Left kidney (tissue), 8 donors: ENCODE measurements at places on chromosomes 3 and 15.

- DNase-seq = no peak
Observed at GRCh38 chr3:76010252-76010651, 224.9 kb upstream of the ZNF717 start.

- DNase-seq = no peak
Observed at GRCh38 chr3:177251755-177252154, 54.5 kb upstream of the TBL1XR1 start.

GRCh38 chr3:160538895-160539294 is 26.5 kb downstream of the KPNA4 start:
- no peak for DNase-seq

DNA sequence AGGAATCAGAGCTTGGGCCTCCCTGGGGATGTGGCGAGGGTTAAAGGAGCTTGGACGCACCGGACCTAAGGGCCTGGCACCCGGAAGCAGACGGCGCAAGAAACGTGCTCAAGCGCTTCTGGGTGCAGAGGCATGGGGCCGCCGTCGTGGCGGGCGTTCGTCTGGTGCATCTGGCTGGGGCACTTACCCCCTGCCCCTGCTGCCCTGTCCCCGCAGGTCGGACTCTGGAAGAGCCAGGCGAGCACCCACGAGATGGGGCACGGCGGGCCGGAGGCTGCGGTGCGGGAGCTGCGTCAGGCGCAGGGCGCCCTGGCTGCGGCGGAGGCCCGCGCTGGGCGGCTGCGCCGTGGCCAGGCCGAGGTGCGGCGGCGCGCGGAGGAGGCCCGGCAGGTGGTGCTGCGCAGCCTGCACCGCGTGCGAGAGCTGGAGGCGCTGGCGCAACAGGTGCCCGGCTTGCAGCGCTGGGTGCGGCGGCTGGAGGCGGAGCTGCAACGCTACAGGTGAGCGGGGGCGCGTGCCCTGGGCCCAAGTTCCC is 2.5 kb downstream of the EFCC1 start:
- no peak for DNase-seq

- peak; percentile 75 for DNase-seq
Observed at GRCh38 chr3:10015461-10015904, 10.8 kb upstream of the FANCD2 start.

DNA sequence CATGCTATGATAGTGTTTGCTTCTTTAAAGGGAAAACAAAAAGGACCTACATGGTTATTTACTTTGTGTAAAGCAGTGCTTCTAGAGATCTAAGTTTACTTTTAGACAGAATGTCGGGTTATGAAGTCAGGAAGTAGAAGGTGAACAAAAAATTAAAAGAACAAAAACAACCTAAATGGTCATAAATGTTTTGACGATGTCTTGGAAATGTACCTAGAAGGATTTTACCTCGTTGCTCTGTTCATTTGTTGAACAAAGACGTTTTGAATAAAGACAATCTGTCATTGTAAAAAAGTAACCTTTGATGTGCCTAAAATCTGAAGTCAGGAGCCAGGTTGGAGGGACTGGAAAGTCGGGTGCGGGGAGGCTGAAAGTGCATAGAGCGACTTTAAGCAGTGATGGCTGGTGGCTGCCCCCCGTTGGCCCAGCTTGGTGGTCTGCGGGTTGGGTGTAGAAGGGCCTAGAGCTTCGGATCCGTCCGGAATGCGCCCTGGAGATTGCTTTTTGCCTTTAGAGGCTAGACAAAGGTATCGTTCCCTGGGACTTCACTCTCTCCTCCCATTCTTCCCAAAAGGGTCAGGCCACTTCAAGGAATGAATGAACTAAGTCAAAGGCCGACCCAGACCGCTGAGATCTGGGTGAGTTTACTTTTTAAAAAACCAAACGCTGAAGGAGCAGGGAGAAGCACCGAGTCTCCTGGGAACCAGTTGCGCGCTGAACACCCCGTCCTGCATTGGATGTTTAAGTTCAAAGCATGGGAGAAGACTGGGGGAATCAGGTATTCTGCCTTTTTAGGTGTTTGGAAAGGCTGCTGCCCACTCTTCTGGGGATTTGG is 2.1 kb downstream of the SOX14 start:
- no peak for DNase-seq

GRCh38 chr3:12796171-12797123 is at the start of gene CAND2:
Gene CAND2 (plus strand): TSS chr3:12796680. CDS start chr3:12796721, 41 bp downstream.
- peak; percentile 68 for DNase-seq

DNA sequence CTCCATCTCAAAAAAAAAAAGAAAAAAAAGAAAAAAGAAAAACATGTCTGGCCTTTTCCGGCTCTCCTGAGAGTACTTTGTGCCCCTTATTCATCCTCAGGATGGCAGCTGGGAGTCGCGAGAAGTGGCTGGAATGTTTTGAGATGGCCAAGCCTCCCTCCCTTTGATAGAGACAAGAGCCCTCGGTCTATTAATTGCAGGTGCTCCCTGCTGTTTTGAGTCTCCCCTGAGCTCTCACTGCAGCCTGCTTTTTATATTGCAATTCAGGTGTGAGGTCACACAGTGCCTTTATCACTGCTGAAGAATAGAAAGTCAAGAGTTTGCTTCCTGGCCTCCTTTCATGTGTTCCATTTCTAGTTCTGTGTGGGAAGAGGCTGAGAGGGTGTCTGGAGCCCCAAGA is 10.9 kb downstream of the CA12 start:
- no peak for DNase-seq

DNA sequence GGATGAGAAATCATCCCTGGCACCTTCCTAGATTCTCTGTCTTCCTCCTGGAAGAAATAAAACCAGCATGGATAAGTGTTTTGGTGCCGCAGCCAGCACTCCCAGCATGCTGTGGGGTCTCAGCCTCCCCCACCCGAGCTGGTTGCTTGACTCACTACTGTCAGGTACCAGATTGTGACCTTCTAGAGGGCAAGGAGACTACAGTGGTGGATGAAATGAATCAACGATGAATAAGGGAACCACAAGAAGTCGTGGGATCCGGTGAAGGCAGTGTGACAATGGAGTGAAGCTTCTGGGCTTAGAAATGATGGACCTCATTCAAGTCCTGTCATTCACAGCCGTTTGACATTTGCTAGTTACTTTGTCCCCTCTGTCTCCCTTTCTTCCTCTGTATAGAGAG is 50.2 kb upstream of the SLCO3A1 start:
- no peak for DNase-seq

- no peak for DNase-seq
Observed at GRCh38 chr3:179091113-179091512, 19.5 kb upstream of the ZMAT3 start.

- DNase-seq = no peak
Observed at GRCh38 chr15:101126618-101127505, 125.0 kb downstream of the CHSY1 start.

GRCh38 chr15:80252121-80252518 is at the start of gene CTXND1:
Gene CTXND1 (minus strand): TSS chr15:80252213. CDS start chr15:80201949, 50,264 bp downstream.
- DNase-seq = no peak

DNA sequence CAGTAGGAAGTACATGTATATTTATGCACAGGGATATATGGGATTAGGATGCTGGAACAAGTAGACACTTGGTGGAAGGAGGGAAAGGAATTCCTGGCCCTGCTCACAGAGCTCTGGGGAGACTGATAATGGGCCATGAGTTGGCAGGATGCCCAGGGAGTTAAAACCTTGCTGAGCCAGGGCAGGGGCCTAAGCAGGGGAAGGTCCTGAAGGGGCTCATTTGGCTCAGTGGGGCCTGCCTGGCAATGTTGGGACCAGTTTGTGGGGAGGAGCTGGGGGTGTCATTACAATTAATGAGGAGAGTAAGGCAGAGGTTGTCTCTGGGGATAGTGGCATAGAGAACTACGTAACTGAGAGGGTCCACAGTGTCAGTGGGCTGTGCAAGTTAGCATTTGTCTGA is 124.2 kb upstream of the ADPGK start:
- DNase-seq = peak; percentile 42

DNA sequence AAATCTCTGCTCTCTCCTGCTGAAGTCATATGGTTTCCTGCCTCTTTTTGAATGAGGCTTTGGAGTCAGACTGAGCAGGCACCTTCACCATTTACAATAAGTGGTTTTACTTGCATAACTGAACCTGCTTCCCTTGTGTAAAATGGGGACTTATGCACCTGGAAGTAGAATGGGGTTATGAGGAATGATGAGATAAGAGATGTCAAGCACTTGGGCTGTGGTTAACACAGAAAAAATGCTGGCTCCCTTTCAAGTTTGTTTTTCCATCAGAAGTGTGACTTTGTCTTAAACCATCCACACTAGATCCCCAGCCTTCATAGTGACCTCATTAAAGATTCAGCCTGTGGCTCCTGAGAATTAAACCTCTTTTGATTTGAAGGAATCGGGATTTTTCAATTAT is 5.2 kb downstream of the EXOSC7 start:
- DNase-seq = no peak

- no peak for DNase-seq
Observed at GRCh38 chr15:67444100-67444499, 76.8 kb upstream of the C15orf61 start.

DNA sequence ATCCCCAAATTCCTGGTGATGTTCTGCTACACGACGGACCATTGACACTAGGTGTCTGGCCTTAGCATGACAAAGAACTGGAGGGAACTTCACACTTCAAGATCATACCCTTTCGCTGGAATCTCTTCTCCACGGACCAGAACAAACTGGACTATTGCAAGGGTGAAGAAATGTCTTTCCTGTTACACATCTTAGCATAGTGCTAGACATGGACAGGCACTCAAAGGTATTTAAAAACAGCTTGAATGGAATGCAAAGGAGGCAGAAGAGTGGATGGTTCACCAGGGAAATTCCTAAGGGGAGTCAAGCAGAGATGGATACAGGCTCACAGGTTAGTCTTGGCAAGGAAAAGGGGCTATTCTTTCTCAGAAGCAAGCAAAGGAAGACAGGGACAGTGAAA is 33.5 kb upstream of the PDZRN3 start:
- no peak for DNase-seq

DNA sequence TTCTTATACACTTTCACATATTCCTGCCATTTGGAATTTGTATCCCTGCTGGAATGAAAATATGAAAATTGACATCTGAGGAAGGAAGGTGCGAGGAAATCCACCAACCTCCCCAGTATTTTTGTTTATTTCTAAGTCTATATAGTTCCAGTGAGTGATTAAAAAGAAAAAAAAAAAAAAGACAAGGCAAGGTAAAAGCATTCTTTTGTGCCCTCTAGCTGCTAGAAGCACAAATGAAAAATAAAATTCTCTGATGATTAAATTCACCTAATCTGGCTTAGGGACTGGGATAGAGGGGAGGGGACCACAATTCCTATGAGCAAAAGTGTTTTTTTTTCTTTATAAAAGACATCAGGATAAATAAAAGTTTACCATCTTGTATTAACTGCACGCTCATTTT is 370.9 kb downstream of the NR2F2 start:
- DNase-seq = no peak

- DNase-seq = no peak
Observed at GRCh38 chr3:184316792-184317191, 2.4 kb downstream of the EIF4G1 start.

DNA sequence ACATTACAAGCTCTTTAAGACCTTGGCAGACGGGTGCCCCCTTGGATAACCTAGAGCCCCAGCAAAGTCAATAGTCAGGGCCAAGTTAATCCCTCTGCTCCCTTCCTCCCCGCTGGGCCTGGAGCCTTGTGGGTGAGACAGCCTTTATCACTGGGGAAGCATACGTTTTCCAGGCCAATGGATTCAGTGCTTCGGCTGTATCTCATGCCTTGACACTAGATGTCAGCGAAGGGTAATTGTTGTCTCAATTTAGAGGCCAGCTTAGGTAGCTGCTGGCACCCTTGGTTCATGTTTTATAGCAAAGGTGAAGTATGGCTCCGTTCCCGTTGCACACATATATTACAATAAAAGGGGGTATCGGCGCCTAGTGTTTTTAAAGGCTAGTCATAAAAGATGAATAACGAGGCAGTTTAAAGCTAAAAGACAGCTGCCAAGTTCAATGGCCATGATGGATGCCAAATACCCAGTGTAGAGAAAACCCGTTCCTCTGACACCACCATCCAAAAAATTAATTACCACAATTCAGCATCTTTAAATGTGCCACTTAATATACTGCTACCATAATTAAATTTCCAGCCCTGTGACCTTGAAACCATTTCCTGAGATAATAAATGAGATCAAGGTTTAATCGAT is 52.3 kb upstream of the BNIP2 start:
- DNase-seq = no peak

GRCh38 chr3:46851364-46852333 is 11.6 kb downstream of the MYL3 start:
- DNase-seq = no peak

- no peak for DNase-seq
Observed at GRCh38 chr3:77648664-77649063, 608.8 kb downstream of the ROBO2 start.

- no peak for DNase-seq
Observed at GRCh38 chr15:59008086-59008485, 20.6 kb downstream of the RNF111 start.

DNA sequence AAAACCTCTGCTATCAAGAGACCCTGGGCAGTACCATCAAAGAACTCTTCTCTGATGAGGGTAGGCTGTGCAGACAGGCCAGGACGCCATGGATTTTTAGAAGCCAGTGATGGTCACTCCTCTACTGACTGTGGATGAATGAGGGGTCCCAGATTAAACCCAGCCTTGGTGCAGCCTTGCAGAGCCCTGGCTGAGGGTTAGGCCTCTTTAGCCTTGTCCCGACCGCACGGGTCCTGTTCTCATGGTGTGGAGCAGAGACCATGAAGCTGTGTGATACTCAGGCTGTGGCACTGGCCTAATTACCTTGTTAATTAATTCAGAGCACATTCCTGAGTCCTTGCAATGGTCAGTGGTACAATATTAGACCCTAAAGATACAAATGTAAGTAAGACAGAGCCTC is 71.7 kb downstream of the FBN1 start:
- DNase-seq = no peak

- no peak for DNase-seq
Observed at GRCh38 chr3:150130404-150131100, 159.9 kb upstream of the PFN2 start.

DNA sequence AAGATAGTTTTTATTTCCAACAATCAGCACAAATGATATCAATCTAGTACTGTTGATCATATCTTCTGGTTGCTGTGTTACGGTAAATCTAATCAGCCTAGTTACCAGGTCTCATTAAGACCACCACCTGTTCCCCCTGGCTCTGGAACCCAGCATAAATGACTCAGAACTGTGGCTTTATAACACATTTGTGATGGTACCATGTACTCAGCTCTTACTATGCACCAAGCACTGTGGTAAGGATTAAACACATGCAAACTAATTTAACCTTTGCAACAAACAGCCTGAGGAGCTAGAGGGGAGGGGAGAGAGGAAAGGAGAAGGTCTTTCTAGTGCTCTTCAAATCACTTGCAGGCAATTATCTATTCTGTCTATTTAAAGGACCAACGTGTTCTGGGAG is 173.9 kb upstream of the LMCD1 start:
- DNase-seq = no peak

DNA sequence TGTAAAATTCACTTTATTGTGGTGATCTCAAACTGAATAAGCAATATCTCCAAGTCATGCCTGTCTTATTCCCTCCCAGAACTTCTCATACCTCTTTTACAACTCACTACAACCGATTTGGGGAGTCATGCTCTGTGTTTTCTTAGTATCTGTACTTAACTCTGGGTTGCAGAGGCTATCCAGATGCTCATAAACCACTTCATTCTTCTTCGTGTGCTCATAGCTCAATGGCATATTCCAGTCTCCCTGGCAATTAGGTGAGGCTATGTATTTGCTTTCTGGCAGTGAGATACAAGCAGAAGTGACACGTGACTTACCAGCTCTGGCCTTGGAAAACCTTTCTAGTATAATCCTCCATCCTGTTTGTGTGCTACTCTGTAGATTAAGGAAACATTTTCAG is 360.9 kb downstream of the ZNF385D start:
- no peak for DNase-seq
